ENCODE measurements at places on chromosomes 12 and 14.

GRCh38 chr12:56062996-56063395 lies 17.0 kb upstream of the ERBB3 start:
- DNase-seq = no peak

GRCh38 chr14:81771651-81772275 lies 238.1 kb upstream of the SEL1L start:
- no peak for DNase-seq

DNA sequence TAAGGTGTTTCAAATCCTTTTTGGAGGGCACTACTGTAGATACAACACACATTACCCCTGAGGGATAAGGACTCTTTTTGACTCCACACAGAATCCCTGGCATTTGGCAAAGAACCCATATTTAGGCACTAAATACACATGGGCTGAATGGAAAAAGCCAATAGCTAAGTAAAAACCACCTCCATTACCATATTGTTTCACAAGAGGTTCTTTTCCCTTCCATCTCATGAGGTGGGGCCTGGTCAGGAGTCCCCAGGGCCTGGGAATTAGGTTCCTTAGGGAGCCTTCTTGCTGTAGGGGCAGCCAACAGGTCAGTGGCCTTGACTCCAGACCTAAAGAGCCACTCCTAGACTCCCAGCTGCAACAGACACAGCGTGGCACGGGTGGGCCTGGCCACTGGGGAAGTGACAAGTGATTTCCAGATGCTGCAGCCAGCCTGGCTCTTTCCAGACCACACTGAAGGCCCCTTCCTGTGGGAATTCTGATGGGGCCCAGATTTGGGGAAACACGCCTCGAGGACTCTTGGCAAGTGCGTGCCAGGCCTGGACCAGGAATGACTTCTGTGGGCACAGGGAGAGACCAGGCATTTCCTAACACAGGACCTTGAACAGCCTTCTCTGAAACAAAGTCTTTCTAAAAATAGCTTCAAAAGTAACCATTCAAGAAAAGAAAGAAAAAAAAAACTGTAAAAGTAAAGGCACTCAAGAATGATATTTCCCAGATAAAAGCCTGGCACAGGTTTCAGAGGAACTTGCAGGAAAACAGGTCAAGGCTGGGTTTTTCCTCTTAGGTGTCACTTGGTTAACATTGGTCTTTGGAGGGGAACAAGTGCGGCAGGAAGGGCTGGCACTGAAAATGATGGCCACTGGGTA lies 18.1 kb downstream of the SSH1 start:
- DNase-seq = no peak

DNA sequence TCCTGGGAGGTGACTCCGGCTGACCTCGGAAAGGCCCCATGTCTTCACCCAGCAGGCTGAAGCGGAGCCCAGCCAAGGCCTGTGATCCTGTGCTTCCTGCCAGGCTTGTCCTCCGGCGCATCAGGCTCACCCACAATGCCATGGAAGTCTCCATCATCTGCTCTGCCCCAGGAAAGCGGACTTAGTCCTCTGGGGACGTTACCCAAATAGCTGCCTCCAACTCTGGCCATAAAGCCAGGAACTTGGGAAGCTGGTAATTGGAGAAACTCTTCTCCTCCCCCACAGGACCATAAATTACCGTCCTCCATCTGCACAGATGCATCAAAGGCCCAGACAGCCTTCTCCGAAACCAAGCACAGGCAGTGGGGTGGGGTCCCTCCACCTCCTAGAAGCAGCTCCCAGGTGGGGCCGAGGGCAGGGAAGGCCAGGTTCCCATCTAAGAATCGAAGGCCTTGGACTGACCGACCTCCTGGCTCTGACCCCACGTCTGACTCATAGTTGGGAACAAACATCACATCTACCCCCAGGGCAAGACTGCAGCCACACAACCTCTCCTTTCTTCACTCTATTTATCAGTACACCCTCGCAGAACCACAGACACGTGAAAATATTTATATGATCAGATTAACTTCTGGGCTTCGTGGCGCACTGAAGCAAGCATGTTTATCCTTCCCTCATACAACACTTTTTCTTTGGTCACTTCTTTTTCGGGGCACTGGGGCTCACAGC lies 56.4 kb downstream of the PITPNM2 start:
- DNase-seq = no peak

GRCh38 chr14:92637228-92637627 lies 111.2 kb downstream of the LGMN start:
- DNase-seq = no peak
